ENCODE measurements at places on chromosomes 5 and 9.
A peak's percentile ranks its signal among the peaks of the same experiment; 100 is the strongest.

DNA sequence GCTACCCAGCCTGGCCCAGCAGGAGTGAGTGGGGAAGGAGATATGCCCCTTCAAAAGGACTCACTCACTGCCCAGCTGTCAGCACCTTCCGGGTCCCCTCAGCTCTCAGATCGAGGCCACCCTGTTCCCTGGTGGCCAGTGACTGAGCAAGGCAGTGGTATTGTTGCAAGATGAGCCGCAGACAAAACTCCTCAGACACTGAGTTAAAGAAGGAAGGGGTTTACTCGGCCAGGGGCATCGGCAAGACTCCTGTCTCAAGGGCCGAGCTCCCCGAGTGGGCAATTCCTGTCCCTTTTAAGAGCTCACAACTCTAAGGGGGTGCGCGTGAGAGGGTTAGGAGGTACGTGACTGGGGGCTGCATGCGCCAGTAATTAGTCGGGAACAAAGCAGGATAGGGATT is 9.7 kb upstream of the N4BP3 start:
- no peak for DNase-seq

GRCh38 chr9:110133608-110134210 is 74.2 kb downstream of the C9orf152 start:
- DNase-seq, result no peak

DNA sequence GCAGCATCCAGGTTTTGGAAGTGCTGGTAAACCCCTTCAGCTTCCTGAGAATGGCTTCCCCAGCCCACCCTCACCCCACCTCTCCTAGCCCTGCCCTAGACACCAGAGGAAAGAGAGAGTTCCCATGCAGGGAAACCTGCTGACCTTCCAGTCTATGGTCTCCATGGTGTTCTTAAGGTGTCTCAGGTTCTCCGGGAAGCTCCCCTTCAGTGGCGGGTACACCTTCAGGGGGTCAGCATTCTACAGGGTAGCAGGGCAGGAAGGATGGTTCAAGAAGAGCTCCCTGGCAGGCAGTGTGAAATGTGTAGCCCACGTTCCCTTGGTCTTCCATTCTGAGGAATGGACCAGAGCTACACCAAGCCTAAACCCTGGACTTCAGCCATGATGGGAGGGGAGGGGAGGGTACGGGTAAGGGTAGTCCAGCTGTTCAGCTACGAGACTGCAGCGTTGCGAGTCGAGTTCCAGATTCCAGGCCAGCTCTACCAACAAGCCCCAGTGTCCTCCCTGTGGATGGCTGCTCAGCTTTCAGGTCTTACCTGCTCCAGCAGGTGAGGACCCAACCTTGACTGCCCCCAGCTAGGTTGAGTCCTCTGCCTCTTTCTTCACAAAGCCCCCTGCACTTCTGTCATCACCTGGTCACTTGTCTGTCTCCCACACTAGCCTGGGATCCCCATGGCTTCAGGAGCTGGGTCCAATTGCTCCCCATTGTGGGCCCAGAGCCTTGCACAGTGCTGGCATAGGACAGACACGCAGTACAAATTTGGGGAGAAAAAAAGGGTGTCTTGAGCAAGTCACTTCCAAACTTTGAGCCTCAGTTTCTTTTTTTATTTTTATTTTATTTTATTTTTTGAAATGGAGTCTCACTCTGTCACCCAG is 7.5 kb downstream of the CD74 start:
- no peak for DNase-seq

GRCh38 chr5:69467442-69468225 is 25.0 kb upstream of the OCLN start:
- DNase-seq, result no peak

DNA sequence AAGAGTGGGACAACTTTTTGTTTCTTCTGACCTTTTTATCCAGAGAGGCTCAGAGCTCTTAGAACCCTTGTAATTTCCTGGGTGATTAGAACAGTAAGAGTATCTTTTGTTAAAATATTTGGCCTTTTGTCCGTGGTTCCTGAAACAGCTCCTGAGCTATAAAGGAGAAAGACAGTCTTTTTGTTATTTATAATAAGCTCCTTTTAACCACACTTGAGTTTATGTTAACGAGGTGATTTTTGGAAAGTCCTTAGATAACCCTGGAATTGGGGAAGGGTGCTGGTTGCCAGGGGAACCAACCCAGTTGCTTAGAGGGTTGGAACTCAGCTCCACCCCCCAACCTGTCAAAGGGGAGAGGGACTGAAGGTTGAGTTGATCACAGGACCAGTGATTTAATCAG is 4.8 kb downstream of the ZNF483 start:
- DNase-seq, result no peak

DNA sequence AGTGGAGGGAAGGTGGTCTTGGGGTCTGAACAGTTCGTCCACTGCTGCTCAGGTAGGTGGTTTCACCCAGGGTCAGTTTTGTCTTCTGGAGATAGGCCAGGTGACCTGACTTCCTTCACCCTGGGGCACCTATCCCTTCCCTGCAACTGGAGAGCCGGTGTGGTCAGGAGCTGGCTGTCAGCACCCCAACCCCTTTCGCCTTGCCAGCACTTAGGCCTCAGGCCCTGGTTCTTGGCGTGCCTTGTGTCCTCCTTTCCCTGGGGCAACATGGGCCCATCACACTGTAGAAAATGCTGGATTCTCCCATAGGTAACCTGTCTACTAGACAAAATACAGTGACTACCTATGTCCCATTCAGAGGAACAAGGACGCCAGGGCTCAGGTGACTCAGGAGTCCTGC is 13.1 kb downstream of the PROP1 start:
- no peak for DNase-seq

DNA sequence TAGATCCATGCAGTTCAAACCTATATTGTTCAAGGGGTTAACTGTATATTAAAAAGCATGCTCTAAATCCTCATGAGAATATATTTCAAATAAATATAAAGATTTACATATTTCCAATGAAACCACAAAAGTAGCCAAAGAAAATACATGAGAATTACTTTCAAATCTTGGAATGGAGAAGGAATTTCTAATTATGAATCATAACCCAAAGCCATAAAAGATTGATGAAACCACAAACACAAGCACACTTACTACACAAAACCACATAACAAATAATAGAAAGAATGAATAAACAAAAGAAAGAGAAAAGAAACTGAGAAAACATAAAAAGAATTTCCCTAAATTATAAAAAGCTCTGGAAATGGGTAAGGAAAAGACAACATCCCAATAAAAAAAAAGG is 16.0 kb downstream of the ERP44 start:
- no peak for DNase-seq

DNA sequence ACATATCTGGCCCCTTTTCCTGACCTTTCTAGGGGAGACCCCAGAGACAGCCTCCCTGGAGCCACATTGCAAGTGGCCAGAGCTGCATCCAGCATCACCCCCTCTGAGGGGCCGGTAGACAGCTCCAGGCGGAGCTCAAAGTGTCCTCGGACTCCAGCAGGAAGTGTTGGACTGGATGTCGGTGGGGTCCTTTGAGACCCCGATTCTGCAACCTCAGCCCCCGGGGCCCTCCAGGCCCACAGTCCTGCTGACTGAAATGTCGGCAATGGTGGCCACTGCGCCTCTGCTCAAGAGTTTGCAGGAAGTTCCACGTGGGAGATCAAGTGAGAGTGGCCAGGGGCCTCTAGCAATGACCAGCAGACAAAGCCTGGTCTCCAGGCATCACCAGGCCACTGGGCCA is 115.9 kb upstream of the FOXD4L5 start:
- no peak for DNase-seq

- peak; percentile 54 for DNase-seq
Measured at GRCh38 chr5:132419502-132420468, 50.3 kb downstream of the SLC22A5 start.

GRCh38 chr9:15103290-15103689 is 193.1 kb upstream of the FREM1 start:
- no peak for DNase-seq

- no peak for DNase-seq
Measured at GRCh38 chr5:61563401-61563800, 231.3 kb downstream of the ZSWIM6 start.

- DNase-seq, result no peak
Measured at GRCh38 chr5:172898218-172898842, 60.9 kb upstream of the RPL26L1 start.

GRCh38 chr5:16881251-16881650 is 54.8 kb downstream of the MYO10 start:
- DNase-seq, result no peak

DNA sequence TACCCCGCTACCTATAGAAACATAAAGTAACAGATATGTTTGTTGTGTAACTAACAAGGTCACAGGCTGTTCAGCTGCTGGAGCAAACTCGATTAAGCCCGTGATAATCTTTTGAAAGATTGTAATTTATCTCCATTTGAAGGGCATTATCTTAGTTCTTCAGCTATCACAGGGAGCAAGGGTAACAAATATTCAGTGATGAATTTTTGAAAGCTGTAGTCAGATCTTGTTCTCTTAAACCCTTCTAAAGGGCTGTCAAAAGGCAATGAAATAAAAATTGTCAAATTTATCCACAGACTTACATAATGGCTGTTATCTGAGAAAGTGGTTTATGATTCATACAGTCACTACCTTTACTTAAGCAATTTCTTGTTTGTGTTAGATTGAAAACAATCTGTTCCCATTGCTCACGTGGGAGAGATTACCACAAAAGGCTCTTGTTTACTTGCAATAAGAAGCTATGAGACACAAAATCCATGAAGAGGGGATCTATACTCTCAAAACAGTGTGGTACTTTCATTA is 78.3 kb upstream of the ZNF608 start:
- DNase-seq, result no peak

DNA sequence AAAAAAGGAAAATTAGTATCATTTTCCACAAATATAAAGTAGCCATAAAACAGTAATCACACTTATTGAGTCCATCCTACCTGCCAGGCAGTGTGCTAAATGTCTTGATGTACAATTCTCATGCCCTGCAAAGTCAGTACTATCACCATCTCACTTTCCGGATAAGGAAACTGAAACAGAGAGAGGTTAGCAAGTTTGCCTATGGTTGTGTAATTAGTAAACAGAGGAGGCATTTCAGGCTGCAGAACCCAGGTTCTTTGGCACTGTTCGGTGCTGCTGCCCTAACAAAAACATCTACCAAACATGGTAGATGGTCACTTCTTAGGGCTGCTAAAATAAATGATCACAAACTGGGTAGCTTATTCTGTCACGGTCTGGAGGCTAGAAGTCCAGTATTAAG is 22.6 kb downstream of the PLAC8L1 start:
- no peak for DNase-seq

DNA sequence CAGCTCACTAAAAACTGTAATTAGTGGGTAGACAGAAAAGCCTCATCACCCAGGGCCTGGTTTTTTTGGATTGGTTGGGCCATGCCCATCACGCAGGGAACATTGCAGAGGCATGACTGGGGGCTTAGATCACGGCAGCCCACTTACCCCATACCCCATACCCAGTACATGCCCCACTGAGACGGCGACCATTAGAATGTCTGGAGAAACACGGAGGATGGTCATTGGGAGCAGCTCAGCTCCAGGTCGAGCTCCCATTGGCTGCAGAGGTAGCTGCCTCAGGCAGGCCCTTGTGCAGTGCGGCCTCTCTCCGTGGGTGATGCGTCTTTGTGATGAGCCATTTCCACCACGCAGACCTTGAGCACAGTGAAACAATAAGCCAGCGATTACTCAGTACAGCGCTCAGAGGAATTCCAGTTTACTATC is 204.0 kb downstream of the GADD45G start:
- DNase-seq, result no peak

- no peak for DNase-seq
Measured at GRCh38 chr9:81032030-81032572, 657.2 kb downstream of the TLE1 start.

- DNase-seq, result no peak
Measured at GRCh38 chr5:135345956-135346731, 52.9 kb downstream of the MACROH2A1 start.

- DNase-seq, result no peak
Measured at GRCh38 chr5:79552984-79553383, 39.0 kb upstream of the HOMER1 start.

- no peak for DNase-seq
Measured at GRCh38 chr5:169175733-169176132, 125.2 kb downstream of the SLIT3 start.

DNA sequence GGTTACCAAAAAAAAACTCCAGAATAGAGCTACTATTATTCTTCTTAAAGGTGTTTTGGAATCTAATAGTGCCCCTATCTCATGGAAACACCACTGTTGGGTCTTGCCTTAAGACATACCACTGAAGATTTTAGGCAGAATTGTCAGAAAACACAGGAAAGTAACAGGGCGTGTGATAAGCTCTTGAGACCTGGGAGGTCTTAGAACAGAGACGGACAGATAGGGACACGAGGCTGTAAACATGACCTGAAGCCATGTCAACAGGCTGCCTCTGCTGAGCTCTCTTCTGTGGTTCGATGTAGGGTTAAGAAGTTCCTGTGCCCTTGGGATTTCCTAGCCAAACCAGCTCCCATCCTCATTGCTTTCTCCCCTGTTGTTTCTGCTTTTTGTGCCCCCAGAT is 69.3 kb downstream of the CTSL start:
- DNase-seq, result no peak

GRCh38 chr5:36199620-36200019 is 42.1 kb downstream of the NADK2 start:
- DNase-seq, result no peak

DNA sequence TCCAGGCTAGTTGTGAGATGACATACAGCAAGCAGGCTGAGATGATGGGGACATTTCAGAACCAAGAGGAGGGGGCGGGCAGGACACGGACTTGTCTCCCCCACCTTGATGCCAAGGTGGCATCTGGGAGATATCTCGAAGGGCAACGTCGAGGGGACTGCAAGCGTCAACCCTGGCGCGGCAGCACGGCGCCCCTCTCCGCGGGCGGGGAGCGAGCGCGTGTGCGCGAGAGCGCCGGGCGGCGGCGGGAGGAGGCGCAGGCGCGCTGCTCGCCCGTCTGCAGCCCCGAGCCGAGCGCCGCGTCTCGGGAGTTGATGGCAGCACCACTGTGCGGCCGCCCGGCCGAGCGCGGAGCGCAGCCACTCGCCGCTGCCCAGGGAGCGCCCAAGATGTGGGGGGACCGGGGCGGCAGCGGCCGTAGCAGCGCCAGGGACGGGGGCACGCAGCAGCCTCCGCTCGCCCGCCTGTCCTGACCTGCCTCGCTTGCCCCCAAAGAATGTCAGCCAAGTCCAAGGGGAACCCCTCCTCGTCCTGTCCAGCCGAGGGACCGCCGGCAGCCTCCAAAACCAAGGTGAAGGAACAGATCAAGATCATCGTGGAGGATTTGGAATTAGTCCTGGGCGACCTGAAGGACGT is at the start of gene PRR16:
Gene PRR16, plus strand, starts transcription at position 310 of the 636 bp plus-strand sequence.
- no peak for DNase-seq

DNA sequence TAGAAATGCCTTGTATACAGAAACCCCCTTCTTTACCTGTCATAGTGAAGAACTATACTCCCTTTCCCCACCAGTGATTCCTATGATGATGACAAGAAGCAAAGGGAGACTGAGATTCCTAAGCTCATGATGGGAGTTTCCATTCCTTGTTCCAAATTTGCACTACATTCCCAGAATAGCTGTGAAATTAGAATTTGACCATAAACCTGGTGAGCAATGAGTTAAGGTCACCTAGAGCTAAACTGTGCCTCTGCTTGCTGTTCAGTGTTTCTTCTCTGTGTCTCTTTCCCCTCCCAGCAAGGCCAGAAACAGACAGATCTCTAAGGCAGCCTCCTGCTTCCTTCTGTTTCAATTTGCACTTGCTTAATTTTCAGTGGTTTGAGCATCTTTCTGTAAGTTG is 332.1 kb downstream of the PIK3R1 start:
- no peak for DNase-seq
